ENCODE measurements at places on chromosomes 5 and 9.

DNA sequence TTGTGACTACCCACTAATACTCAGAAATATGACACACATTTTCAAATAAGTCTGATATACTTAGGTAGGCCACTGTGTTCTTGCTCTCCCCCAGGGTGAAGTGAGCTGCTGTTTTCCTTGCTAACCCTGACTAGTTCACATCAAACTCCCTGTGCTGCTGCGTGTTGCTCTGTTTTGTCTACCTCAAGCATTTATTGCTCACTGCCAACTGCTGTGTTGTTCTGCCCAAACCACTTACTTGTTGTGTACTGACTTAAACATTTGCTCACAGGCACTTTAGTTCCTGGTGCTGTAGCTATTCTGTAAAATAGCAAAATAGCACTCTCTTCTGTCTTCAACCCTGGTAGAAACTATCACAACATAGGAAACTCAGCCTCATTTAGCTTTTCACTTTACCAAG, 255.7 kb downstream of the HCN1 start:
- DNase-seq: no peak

- DNase-seq: no peak
Measured at GRCh38 chr9:7433508-7434292, 365.9 kb downstream of the DMAC1 start.

DNA sequence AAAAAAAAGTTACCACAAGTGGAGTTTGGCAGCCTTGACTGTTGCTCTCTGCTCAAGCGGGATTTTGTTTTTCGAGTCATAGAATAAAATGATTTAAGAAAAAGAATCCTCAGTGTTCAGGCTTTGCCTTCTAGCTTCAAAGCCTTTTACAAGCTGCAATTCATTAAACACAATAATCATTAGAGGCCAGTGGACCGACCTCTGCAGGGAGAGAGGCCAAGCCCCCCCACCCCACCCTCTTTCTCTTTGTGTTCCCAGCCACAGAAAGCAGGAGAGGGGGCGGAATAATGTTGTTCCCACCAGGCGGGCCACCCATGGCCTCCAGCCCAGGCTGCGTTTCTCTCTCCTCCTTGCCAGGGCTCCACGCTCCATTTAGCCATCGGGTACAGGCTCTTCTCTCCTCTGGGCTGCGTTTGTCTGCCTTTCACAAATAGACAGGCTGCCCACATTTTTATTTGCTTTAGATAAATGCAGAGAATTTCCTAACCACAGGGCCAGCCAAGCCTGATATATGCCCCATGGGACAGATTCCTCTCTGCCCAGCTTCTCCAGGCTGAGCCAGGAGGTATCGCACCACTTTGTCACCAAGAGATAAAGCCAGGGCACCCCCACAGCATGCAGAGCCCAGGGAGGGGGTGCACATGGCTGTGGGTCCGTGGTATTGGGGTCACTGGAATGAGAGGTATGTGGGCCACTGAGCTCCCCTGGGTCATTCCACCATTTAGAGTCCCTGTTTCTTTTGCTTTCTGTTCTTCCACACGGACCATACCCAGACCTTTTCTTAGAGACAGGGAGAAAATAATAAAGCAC, 318.8 kb downstream of the PIK3R1 start:
- DNase-seq: no peak

GRCh38 chr9:105978826-105979225, 284.5 kb downstream of the TMEM38B start:
- no peak for DNase-seq

- DNase-seq: no peak
Measured at GRCh38 chr5:118990582-118990981, 2.2 kb upstream of the DTWD2 start.

DNA sequence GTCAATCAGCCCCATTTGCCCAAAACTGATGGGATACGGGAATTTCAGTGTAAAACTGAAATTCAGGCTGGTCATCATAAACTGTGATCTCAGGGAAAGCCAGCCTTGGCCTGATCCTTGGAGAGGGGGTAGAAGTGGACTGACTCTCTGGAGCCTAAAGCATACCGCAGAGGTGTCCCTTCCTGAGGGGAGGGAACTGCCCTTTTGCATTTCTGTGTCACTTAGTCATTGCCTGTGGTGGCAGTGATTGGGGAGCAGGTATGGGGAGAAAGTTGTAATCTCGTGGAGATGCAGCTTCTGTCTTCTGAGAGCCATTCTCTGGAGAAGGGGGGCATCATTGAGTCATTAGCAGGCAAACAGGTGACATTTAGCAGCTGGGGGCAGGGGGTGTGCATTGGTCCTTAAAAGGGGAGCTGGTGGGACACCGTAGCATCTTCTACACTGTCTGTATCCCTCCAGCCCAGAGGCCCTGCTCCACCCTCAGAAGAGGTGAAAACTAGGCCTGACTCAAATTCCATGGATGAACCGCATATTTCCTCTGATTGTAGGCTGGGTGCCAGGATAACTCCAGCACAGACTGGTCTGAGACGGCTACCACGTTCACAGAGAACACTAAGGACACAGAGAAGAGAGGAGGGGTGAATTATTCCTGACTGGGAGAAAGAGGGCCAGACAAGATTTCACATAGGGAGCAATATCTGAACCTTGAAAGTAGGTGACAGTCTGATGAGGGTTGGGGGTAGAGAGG, 143.3 kb downstream of the SEC61B start:
- DNase-seq: no peak

DNA sequence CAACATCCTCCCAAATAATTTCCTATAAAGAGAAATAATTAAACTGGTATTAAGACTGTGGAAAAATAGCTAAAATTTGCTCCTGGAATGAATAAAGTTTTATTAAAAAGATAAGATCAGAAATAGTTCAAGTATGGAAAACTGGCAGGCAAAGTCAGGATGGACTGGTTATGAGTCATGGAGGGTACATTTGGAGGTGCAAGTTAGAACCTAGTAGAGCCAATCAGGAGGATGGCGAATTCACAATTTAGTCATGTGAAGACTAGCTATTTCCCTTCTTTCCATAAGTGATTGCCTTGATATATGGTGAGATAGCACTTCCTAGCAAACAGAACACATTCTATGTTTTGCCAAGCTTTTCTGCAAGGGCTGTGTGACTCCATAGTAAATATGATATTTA, 1303.5 kb downstream of the EFNA5 start:
- DNase-seq: no peak

DNA sequence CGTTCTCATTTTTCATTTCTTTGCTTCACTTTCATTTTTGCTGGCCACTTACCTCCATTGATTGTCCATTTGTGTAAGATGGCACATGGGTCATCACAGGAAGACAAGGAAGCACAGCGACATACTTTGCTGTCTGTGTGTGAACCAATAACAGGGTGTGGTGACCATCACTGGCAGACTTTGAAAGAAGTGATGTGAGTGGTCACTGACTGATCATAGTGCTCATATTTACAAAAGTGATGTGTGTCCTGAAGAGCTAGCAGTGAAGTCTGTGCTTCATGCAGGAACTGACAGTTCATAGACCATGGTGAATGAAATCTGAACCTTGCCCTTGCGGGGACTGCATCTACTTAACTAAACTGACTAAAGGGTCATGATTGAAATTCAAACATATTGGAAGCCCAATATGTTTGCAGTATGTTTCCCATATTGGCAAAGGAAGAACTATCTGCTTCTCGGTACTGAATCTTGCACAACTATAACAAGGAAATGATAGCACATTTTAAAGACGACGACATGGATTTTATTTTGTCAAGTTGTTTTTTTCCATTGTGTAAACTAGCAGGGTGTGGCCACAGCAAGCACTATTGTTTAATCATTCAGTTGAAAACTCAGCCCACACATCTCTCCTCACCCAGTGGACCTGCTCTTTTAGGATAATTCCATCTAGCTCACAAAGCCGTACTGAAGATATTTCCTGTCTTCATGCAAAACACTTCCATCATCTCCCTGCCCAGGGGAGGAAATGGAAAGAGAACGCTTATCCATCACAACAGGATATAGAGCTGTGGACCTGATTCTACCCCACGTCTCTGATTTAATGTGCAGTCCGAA, 232.0 kb upstream of the ANKRD55 start:
- DNase-seq: no peak

DNA sequence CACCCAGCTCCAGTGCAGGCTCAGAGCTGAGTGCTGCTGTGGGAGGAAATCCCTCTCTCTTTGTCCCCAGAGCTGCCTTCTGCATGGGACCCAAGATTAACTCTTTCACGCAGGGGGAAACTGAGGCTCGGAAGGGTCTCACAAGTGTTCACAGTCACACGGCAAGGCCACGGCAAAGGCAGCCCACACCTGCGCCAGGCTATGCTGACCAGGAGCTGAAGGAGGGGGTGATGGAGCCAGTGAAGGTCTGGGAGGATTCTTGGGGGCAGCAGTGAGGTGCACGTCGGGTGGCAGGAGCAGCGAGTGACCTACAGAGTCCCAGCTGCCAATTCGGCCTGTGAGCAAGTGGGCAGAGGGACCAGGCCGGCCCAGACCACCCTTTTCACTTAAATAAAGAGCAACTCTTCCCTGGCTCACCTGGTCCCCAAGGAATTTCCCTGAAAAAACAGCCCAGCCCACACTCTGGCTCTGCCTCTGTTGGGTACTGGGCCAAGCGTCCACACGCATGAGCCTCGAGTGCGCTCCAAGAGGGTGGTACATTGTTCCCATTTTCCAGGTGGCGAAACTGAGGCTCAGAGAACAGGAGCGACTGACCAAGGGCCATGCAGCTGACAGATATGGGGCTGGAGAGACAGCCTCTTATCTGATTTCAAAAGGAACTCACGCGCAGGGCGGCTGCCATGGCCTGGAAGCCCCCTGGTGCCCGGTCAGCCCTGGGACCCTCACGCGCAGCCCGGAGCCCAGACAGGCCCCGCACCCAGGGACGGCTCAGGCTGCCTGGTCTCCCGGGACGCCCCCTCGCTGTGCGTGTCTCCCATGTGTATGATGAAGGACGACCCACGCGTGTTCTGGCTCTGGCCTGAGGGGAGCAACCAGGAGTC, 28.2 kb downstream of the SARDH start:
- no peak for DNase-seq

- no peak for DNase-seq
Measured at GRCh38 chr5:138138949-138139780, at the start of gene NME5. NME5 (minus strand) TSS chr5:138139428; CDS start chr5:138138780, 648 bp downstream.

DNA sequence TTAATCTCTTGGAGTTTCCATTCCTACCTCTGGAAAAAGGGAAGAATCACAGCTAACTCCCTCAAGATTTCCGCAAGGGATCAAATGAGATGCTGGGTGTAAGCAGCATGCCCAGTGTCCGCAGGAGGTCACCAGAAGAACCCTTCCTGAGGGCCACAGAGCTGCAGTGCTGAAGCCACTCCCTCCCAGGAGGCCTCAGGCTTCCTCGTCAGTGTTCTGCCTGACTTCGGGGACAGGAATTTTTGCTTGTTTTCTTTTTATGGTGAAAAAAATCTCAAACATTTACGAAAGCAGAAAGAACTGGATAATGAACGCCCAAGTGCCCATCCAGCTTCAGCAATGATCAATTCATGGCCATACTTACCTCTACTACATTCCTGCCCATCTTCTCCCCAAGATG, 183.0 kb downstream of the CDK5RAP2 start:
- DNase-seq: no peak
